Fibroblast of the aortic adventitia (primary cell): ENCODE measurements at places on chromosomes 11 and 22. TPM values are rescaled to one million over a fixed set of nuclear protein-coding genes. Genes with fewer than 3 reads are reported as not detected.

The SYT13 gene
- total RNA-seq: not detected in 2 replicates

The PRAME gene
- total RNA-seq: 0.54 TPM in 1 of 2 replicates, not detected in the other

The TUB gene
- 18.2 and 19.2 TPM in 2 replicates for total RNA-seq

DNA sequence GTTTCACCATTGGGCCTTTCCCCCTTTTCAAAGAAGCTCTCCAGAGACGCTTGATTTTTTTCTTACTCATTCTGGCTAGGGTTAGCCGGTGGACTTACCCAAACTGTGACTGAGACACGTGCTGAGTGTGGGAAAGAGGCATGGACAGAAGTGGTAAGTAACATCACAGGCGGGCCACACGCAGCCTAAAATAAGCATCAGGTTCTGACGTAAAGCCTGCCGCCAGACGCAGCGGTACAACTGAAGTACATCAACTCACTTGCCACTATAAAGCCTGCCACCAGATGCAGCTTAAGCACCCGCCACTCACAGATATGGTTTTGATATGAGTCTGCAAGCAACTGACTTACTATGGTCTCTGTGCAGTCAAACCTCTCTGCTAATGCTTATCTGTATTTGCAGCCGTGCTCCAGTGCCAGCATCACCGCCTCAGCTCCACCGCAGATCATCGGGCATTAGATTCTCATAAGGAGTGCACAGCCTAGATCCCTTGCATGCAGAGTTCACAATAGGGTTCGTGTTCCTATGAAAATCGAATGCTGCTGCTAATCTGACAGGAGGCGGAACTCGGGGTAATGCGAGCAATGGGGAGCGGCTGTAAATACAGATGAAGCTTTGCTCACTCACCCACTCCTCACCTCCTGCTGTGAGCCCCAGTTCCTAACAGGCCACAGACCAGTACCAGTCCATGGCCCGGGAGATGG is 58.8 kb downstream of the PHF21B start:
- DNase-seq: no peak

DNA sequence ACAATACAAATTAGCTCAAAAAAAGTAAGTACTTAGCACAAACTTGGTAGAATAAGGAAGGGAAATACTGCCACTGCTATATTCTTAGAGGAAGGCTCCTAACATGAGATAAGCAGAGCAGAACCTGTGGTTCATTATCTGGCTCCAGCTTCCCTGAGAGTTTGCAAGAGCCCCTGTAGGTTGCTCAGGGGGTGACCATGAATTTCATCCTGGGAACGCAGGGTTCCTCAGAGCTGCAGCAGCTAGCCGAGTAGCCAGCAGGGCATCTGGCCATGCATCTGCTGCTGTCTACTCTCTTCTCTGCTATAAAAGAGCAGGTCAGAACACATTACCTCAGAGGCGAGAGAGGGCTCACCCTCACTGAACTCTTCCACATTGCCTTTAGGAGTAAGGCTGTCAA is 67.3 kb downstream of the TRPC6 start:
- DNase-seq: no peak

DNA sequence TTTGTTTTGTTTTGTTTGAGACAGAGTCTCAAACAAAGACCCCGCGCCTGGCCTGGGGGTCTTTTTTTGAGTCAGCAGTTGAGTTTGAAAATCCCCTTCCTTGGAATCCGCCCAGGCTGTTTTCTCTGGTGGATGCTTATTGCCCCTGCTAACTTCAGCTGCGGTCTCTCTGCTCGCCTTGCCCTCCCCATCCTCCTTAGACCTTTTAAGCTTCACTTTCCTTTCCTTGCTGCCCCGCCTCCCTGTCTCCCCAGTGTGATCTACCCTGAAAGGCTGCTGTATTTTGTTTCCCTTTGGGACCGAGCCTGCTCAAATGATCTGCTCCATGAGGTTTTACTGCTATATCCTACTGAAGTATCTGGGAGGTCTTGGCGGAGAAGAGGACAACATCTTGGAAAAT is 2.5 kb downstream of the USP18 start:
- DNase-seq: no peak

- peak; percentile 22 for DNase-seq
Observed at GRCh38 chr11:36222831-36223635, 66.2 kb downstream of the COMMD9 start.

GRCh38 chr11:105829084-105829483 is 193.0 kb downstream of the MSANTD4 start:
- no peak for DNase-seq

- peak; percentile 89 for DNase-seq
Observed at GRCh38 chr11:122100756-122101080, 15.3 kb downstream of the BLID start.

The GSTT2B gene
- 4.9 and 9.0 TPM in 2 replicates for total RNA-seq

- no peak for DNase-seq
Observed at GRCh38 chr11:991034-991433, 45.5 kb downstream of the MUC6 start.

The TRPC6 gene
- total RNA-seq: 0.16 and 0.72 TPM in 2 replicates

The LSP1 gene
- total RNA-seq: 18.7 and 40.2 TPM in 2 replicates

The TMEM223 gene
- total RNA-seq: 4.5 and 14.7 TPM in 2 replicates

The FAM227A gene
- 0.74 and 2.0 TPM in 2 replicates for total RNA-seq

DNA sequence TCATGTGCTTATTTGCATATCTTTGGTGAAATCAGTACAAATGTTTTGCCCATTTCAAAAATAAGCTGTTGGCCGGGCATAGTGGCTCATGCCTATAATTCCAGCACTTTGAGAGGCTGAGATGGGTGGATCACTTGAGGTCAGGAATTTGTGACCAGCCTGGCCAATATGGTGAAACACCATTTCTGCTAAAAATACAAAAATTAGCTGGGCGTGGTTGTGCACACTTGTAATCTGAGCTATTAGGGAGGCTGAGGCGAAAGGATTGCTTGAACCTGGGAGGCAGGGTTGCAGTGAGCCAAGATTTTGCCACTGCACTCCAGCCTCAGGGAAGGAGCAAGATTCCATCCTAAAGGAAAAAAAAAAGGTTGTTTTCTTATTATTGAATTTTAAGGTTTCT is 136.0 kb downstream of the SWAP70 start:
- DNase-seq: peak; percentile 56

The CTSW gene
- not detected in 2 replicates for total RNA-seq

DNA sequence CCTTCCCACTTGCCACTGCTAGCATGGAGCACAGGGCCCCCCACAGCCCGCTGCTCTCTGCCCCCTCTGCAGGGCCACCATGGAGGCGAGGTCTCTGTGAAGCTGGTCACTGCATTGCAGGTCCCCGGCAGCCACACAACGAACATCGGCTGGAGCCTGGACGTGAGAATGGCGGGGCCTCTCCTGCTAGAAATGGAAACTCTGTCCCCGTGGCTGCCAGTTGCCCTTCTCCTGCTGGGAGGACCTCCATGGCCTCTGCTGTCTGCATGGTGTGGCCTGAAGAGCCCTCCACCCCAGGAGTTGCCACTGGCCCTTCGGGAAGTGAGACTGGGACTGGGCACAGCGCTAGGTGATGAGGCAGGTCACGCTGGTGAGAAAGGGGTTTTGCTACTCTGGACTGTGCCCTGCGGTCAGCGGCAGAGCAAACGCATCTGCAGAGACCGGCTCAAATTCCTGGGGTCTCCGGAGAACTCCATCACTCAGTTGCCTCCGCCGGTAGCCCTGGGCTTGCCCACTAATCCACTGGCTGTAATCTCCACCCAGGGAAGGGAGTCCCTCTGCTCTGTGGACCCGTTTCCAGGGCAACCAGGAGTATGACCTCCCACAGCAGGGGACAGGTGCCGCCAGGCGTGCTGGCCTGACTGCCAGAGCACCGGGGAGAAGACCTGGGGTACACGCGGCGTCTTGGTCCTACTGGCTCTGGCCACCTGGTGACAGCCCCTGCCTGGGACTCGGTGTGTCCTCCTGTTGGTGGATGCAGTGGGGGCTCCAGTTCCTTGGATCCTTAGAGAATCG is 806.3 kb downstream of the BRD1 start:
- DNase-seq: no peak

DNA sequence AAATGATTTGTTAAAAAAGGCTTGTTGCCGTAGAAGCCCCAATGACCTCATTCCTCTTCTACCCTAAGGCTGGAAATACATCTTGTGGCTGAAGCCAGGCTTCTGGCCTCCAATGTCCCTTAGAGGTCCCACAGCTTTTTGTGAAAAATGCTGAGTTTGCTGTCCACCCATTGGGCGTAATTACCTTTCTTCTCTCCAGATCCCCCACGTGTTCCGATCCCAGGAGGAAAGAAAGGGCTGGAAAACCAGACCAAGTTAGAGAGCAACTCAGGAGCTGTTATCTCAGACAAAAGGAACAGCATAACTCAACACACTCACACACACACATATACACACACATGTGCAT is 154.2 kb downstream of the MIAT start:
- DNase-seq: no peak

The TYMP gene
- total RNA-seq: 22.7 and 23.7 TPM in 2 replicates
